ENCODE measurements at places on chromosomes 11 and 22.
A peak's percentile ranks its signal among the peaks of the same experiment; 100 is the strongest.

- DNase-seq = peak; percentile 62
These were observed 77.0 kb upstream of the DDI1 start for GRCh38 chr11:103959279-103959942.

DNA sequence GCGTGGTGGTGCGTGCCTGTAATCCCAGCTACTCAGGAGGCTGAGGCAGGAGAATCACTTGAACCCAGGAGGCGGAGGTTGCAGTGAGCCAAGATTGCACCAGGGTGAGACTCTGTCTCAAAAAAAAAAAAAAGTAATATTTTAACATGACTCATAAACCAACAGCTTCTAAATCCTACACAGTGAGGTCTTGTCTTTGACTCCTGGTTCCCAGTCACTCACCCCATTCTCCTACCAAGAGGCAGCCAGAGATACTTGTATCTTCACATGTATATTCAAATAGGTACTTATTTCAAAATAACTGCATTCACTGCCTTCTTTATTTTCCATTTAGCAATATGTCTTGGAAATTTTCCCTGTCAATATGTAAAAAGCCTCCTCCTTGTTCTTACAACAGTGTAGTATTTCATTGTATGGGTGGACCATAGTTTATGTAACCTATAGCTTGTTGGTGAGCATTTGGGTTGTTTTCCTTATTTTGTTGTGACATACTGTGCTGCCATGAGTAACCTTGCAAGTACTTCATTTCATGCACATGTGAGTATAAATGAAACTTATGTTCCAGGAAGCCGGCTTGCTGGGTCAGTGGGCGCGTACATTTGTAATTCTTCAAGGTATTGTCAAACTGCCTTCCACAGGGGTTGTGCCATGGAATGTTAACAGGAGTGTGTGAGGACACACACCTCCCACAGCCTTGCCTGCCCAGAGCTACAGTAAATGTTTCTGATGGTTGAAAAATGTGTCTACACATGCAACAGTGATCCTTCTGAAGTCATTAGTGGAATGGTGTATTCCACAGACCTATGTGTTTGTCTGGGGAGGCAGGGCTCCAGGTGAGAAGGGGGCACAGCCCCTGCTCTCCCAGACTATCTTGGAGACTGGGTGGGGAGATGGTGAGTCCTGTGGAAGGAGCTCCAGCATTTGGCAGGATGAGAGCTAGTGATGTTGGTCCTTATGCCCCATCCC lies 47.9 kb downstream of the OSBP2 start:
- DNase-seq = no peak

DNA sequence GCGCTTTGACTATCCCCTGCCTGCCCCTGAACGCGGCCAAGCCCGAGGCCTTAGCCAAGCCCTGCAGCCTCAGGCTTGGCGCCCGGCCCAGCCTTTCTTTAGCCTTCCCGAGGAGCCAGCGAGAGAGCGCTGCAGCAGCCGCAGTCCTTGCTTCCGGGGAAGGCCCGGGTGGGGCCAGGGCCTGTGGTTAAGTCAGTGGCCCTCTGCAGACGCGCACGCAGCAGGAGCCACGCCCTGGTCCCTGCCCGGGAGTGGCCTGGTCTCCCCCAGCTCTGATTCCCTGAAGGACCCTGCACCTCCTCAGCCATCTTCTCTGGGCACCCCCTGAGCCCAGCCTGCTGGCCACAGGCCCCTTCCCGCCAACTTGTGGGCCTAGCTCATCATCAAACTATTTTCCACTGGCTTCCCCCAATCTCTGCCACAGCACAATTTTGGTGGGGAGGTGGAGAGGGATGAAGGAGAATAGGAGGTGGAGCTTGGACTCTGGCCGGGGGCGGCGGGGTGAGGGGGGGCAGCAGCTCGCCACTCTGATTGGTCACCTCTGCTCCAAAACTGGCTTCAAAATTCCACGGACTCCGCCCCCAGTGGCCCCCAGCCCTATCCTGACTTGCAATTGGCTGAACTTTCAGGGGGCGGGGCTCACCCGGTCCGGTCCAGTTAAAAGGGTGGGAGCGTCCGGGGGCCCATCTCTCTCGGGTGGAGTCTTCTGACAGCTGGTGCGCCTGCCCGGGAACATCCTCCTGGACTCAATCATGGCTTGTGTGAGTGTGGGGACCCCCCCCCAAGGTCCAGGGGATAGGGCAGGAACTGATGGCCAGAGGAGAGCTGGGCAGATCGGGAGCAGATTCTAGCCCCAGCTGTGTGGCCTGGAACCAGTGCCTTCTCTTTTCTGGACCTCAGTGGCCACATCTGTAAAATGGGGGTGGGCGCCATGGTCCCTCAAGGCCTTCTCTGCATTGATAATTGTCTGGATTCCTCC lies at the start of gene LGALS1:
TSS of gene LGALS1 (plus strand) at position 686 of the 979 bp plus-strand sequence. CDS start at position 753, 67 bp downstream.
- DNase-seq = peak; percentile 43

- no peak for DNase-seq
These were observed 10.6 kb upstream of the GAB2 start for GRCh38 chr11:78428266-78428636.

GRCh38 chr11:70001246-70001645 lies 76.9 kb upstream of the ANO1 start:
- no peak for DNase-seq

DNA sequence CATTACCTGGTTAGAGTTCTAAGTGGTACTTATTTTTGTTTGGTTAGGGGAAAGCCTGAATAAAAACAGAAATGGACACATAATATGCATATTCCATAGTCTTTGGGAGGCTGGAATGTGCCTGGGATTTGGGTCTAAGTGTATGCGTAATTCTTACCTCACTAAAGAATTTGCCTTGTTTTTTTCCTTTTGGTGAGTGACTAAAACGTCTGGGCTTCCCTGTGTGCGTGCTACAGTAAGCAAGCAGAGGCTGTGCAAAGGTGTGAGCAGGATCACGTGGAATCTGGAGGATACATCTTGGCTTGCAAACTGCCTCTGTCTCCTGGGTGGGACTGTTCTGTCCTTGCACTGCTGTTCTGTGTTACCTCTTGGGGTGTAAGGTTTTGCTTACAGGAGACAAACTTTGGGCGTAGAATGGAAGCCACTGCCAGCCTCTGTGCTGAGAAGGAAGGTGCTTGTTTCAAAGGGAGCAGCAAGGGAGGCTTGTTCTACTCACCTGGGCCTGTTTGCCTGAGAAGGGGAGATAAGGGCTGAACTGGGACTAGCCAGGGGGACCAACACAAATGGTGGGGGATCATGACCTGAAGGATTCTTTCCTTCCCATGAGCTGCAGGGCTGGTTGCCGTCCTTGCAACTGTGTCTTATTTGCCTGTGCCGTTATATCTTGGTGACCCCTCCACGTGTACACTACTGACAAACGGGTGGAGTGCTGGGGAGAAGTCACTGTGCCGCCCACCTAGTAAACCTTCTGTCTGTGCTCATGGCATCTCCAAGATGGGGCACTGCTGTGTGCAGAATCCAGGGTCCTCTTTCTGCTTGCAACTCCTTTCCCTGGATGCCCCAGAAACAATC lies 4.5 kb downstream of the NEAT1 start:
- DNase-seq = peak; percentile 61

- DNase-seq = no peak
These were observed 79.1 kb downstream of the TBC1D22A start for GRCh38 chr22:46841522-46841921.

GRCh38 chr11:6544921-6545850 lies 48.1 kb downstream of the DNHD1 start:
- DNase-seq = no peak

- DNase-seq = no peak
These were observed 21.7 kb upstream of the NRGN start for GRCh38 chr11:124717786-124718651.

DNA sequence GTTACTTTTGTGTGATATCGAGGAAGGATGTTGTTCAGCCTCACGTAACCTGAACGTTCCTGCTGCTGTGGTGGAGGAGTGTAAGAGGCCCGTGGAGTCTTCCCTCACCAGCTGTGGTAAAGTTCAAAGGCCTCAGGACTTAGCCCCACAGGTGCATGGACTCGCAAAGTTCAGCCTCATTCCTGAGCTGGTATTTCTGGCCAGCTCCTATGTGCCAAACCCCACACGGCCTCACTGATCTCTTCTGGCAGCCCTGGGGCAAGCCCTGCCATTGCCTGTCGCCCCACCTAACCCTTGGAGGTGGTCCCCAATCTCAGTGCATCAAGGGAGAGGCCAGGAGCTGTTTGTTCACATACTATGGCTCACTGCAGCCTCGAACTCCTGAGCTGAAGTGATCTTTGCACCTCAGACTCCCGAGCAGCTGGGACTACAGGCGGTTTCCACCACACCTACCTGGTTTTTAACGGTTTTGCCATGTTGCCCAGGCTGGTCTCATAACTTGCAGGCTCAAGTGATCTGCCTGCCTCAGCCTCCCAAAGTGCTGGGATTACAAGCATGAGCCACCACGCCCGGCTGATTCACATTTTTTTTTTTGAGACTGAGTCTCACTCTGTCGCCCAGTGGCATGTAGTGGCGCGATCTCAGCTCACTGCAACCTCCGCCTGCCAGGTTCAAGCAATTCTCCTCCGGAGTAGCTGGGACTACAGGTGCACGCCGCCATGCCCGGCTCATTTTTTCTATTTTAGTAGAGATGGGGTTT lies 2.2 kb downstream of the PHRF1 start:
- DNase-seq = no peak

GRCh38 chr11:67351275-67352005 lies 1.9 kb downstream of the POLD4 start:
- peak; percentile 83 for DNase-seq

- no peak for DNase-seq
These were observed 128.0 kb upstream of the FGF3 start for GRCh38 chr11:69947059-69947792.

- DNase-seq = peak; percentile 89
These were observed 50.0 kb upstream of the POU2AF1 start for GRCh38 chr11:111429066-111429506.

- DNase-seq = no peak
These were observed 39.6 kb downstream of the NARS2 start for GRCh38 chr11:78535027-78535426.

- DNase-seq = no peak
These were observed 16.9 kb downstream of the CDPF1 start for GRCh38 chr22:46233231-46233630.

GRCh38 chr11:1050581-1051355 lies 14.2 kb upstream of the MUC6 start:
- DNase-seq = peak; percentile 82

- no peak for DNase-seq
These were observed 3.9 kb downstream of the TNKS1BP1 start for GRCh38 chr11:57320719-57321387.

- no peak for DNase-seq
These were observed 125.6 kb downstream of the DSCAML1 start for GRCh38 chr11:117671370-117671769.

DNA sequence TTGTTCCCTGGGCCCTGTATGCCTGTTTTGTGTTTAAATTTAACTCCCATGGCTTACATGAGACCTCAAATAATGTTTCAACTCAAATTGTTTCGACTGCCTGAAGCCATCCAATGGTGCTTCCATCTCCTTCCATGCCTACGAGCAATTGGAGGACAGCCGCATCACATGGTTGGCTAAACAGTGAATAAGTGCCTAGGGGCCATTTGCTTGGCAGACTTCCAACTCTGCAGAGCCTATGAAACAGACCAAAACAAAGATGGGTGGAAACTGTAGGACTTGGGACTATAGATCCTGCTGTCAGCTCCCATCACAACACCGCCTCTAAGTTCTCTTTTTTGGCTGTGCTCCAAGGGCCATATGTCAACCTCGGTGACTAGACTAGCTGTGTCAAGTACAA lies 84.1 kb downstream of the PARVA start:
- no peak for DNase-seq

- DNase-seq = no peak
These were observed 410.4 kb downstream of the TENM4 start for GRCh38 chr11:79030448-79030847.

DNA sequence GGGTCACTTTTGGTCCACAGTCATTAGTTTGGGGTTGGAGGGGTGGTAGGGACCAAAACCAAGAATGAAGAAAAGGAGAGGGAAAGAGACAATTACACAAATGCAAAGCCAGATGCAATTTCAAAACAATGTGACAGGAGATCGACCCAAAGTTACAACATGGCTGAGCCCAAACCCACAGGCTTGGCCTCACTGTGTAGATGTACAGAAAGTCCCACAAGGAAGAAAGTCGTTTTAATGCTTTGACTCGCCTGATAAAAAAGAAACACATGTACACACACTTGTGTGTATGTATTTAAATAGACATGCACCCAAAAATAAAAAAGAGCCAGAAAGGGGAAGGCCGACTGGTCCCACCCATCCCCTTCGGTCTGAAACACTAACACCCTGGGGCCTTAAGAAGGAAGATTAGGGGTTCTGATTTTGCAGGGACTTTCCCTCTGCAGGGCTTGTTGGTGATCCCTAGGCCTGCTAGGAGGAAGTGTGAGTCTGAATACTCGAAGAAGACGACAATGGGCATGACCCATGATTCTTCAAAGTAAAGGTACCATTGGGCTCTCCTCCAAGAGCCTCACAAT lies 104.1 kb downstream of the ETS1 start:
- DNase-seq = peak; percentile 59

GRCh38 chr22:18066181-18066859 lies 11.5 kb upstream of the PEX26 start:
- peak; percentile 78 for DNase-seq

DNA sequence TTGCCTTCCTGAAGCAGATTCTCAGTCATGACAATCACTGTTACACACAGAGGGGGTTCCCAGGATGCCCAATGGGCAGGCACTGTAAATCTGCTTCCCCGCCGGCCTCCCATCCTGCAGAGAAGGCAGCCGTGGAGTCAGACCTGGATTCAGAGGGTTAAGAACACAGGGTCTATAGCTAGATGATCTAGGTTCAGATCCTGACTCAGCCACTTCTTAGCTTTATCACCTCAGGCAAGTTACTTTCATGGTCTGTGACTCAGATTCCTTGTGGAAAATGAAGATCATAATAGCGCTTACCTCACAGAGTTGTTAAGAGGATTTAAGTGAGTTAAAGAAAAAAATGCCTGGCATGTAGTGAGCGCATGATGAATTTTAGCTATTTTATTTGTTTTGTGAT lies 95.9 kb downstream of the TIMP3 start:
- DNase-seq = no peak

All from NAMALWA (cell line).